ENCODE measurements at places on chromosomes 6 and 20.

GRCh38 chr6:152471456-152472265, 165.5 kb downstream of the SYNE1 start:
- no peak for DNase-seq

DNA sequence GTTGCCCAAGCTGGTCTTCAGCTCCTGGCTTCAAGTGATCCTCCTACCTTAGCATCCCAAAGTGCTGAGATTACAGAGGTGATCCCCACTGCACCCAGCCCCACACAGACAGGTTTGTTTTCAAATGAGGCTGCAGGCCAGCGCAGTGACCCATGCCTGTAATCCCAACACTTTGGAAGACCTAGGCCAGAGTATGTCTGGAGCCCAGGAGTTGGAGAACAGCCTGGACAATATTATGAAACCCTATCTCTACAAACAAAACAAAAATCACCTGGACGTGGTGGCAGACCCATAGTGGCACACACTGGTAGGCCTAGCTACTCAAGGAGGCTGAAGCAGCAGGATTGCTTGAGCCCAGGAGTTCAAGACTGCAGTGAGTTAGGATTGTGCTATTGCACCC, 8.0 kb upstream of the HMGN4 start:
- DNase-seq, result no peak

- no peak for DNase-seq
These were observed 508 bp upstream of the METTL24 start for GRCh38 chr6:110358553-110359160.

DNA sequence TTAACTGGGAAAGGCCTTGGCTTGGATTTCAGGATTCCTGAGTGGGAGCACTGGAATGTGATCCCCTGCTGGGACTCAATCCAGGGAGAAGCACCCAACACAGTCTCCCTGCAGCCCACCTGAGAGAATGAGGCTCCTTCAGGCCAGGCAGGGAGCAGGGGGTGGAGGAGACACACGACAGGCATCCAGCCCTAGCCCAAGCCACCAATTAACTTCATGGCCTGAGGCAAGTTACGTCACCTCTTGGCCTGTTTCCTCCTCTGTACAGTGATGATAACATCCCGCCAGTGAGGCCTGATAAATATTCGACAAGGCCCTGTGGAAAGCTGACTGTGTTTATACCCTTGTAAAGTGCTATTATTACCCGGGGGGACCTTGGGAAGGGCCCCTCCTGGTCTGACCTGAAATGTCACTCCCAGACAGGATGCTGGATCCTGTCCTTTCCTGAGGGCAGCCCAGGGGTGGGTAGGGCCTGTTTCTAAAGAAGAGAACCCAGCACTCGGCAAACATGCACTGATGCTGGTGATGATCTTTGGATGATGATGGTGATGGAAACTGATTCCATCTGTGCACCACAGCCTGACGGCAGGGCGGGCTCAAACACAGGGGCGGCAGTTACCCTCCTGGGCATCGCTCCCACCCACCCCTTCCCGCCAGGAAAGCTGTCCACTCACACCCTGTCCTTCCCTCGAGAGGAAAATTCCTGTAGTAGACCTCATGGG, 12.4 kb downstream of the FRS3 start:
- DNase-seq, result no peak

DNA sequence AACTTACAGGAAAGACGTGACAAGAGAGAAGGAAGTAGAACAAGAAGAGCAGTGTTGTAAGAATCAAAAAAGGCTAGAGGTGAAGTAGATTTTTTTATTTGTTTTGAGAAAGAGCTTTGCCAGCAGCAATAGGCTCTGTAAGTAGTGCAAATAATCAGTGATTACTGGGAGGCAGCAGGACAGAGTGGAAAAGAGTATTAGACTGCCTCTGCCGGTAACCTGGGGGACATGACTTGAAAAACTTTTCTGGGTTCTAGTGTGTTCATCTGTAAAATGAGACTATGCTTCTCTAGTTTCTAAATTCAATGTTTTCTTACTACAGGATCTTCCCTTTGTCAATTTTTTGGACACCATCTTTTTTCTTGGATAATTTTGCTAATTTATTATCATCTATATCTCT, 5.8 kb upstream of the IRAK1BP1 start:
- no peak for DNase-seq

- DNase-seq, result no peak
These were observed 46.5 kb upstream of the SNAP25 start for GRCh38 chr20:10171864-10172751.

Data from activated CD4-positive, CD25-positive, alpha-beta regulatory T cell (primary cell).